ENCODE measurements at places on chromosomes 16 and 17. TPM values are rescaled to one million over a fixed set of nuclear protein-coding genes. Genes with fewer than 3 reads are reported as not detected.

The TRPV2 gene
- 40.0 TPM for total RNA-seq

The IGSF6 gene
- total RNA-seq, result not detected

The GPRC5C gene
- 1.8 TPM for total RNA-seq

The SBK1 gene
- 0.14 TPM for total RNA-seq

The GCGR gene
- total RNA-seq, result not detected

The LAT gene
- total RNA-seq, result 0.68 TPM

The HS3ST3A1 gene
- 0.05 TPM for total RNA-seq
